ENCODE measurements at places on chromosomes 3 and 15. TPM values are rescaled to one million over a fixed set of nuclear protein-coding genes. Genes with fewer than 3 reads are reported as not detected.

DNA sequence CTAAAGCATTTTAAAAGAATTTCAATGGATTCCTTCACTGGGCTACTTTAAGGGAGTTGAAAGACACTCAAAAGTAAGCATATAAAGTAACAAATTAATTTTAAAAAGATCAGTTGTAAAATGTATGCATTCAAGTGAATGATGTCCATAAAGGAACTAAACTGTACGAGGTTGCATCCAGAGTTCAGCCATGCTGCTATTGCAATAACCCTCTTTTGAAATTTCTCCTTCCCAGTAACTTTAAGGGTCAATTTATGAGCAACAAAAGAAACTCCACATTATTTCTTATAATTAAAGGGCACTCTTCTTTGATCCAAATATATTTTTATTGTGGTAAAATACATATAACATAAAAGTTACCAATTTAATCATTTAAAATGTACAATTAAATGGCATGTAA, 22.9 kb downstream of the BTLA start:
- no peak for DNase-seq

DNA sequence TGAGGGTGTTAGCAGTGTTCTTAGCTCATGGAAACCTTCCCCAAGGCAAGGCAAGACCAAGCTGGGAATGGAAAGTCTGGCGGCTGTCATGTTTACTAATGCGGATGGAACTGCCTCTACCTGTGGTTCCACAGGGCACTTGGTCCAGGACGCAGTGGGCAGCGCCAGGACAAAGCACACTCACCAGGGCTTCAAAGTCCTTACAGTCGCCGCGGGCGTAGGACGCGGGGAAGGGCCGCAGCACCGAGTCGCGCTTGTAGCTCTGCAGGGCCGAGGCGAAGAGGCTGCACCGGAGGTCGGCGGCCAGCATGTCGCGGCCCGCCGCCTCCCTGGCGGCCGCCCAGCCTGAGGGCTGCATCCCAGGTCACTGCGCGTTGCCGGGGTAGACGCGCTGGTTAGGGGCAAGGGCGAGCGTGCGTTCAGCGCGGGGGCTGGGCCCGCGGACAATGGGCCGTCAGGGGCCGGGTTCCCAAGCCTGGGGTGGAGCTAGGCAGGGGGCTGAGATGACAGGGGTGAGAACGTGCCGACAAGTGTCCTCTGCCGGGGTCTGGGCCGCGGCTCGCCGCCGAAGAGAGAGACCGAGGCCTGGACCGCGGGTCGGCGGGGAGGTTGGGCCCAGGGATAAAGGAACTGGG, 497 bp downstream of the PARP16 start:
- no peak for DNase-seq

- no peak for DNase-seq
Measured at GRCh38 chr3:54830658-54831057, 97.2 kb downstream of the LRTM1 start.

GRCh38 chr3:21041621-21042020, 709.4 kb downstream of the ZNF385D start:
- DNase-seq: no peak

DNA sequence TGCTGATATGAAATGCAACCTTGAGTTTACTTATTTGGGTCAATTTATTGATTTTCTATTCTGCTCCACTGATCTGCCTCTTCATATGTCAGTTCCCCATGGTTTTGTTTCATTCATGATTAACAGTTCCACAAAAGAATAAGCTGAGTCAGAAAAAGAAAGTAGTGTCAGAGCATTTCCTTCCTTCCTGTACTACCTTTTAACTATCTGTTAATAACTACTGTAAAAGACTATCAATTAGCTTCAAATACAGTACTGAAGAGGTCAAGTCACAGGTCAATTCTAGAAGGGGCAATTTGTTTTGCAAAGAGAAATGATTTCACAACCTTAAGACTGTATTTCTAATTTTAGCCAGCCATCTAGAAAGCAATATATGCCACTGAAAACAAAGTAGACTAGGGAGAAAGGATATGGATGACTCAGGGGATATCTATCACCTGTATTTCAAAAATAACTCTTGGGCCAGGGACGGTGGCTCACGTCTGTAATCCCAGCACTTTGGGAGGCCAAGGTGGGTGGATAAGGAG, 129.5 kb downstream of the TFDP2 start:
- no peak for DNase-seq

DNA sequence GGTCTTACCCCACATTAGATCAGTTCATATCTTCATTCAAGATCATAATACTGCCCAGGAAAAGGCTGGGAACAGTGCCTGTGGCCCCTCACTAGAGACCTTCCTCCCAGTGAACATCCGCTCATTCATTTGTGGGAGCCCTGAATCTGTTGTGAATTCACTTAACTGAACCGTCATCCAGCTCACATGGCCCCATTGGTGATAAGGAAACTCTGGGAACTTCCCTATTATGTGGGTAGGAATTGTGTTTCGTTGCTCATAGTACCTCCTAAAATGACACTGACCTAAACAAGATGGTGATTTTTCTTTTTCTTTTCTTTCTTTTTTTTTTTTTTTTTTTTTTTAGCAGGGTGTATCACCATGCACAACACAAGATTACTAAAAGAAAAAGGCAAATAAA, 6.8 kb upstream of the MESP2 start:
- DNase-seq: no peak

DNA sequence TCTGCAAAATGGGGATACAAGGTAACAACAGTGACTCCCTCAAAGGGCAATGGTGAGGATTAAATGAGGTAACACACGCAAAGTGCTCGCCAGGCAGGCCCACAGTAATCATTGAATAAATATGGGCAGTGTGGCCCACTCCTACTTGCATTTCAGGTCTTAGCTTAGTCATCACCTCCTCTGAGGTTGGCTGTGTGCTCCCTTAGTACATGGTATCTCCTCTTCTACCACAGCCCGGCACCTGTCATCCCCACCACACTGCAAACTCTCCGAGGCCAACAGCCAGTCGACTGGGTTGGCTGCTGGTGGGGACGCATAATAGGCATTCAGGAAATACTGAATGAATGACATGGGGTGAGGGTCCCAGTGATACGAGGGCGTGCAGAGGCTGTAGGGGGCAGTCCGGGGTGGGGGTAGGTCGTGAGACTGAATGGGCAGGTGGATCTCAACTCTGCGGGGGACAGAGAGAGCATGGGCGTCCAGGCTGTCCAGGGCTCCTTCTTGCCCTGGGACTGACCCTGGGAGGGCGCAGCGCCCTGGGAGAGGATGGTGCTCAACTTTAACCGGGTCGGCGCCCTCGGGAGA, 375 bp upstream of the MYZAP start:
- no peak for DNase-seq

DNA sequence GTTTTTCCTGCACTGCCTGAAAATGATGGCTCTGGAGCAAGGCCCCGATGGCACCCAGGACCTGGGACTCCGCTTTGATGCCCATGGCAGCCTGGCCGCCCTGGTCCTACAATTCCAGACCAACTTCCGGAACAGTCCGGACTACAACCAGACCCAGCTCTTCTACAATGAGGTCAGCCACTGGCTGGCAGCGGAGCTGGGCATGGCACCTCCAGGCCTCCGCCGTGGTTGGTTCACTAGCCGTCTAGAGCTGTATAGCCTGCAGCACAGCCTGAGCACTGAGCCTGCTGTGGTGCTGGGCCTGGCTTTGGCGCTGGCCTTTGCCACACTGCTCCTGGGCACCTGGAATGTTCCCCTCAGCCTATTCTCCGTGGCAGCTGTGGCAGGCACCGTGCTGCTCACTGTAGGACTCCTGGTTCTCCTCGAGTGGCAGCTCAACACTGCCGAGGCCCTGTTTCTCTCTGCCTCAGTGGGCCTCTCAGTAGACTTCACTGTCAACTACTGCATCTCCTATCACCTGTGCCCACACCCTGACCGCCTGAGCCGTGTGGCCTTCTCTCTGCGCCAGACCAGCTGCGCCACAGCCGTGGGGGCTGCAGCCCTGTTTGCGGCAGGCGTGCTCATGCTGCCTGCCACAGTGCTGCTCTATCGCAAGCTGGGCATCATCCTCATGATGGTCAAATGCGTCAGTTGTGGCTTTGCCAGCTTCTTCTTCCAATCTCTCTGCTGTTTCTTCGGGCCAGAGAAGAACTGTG, 10.9 kb downstream of the DISP2 start:
- no peak for DNase-seq

DNA sequence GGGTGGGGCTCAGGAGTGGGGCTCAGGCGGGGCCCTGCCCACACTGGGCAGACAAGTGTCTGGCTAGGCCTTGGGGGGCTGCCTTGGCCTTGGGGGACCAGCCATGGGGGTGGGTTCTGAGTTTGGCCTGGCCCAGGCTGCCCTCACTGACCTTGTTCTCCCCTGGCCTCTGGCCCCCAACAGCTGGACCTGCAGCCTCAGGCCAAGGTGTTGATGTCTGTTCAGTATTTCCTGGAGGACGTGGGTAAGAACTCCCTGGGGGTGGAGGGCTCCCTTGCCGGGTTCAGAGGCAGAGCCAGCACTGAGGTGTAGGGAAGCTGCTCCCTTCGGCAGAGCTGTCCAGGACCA, 20.0 kb downstream of the PRKCD start:
- DNase-seq: no peak

DNA sequence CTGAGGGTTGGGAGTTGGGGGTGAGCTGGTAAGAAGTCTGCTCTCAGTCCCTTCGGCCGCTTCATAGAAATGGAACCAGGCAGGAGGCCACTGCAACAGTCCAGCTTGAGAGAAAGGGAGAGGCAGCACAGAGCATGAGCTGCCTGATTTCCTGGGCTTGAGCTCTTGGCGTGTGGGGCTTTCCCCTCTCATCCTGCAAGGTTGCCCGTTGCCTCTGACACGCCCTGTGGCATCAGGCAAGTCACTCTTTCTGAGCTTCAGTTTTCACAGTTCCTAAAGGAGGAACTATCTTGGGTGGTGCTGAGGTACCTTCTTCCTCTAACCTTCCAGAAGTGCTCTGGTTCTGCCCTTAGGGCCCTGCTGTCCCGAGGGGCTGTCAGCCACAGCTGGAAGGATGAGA, 4.9 kb downstream of the MESP2 start:
- no peak for DNase-seq

Gene SEMA3F
- total RNA-seq: 6.3 TPM

Gene SPTSSB
- not detected for total RNA-seq

Gene MOBP
- total RNA-seq: 0.20 TPM

Gene PLSCR2
- not detected for total RNA-seq

Gene LRTM1
- not detected for total RNA-seq

Gene ARRDC4
- total RNA-seq: 17.2 TPM
